ENCODE measurements at places on chromosomes 12 and 14.

DNA sequence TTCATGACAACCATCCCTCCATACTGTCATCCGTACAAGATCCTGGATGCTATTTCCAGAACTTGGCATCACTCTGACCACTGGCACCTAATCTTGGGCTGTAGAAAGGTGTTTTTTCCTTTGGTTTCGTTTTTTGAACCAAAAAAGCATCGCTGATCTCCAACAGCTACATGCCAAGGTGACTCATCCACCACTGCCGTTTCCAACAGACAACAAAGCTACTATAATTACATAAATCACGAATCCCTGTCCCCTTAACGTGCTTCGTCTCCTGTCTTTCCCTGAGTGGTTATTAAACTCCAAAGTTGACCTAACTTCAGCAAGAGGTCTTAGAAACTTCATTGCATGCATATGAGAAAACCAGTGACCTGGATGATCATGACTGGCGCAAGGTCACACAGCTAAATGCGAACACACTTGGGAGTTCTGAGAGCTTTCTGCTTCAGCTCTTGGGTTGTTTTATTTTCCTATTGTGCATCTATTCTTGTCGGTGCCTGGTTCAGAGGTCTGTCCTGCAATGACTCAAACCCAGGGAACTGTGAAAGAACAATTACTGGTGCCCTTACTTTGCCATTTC, 99.9 kb downstream of the PPM1H start:
- DNase-seq = no peak

DNA sequence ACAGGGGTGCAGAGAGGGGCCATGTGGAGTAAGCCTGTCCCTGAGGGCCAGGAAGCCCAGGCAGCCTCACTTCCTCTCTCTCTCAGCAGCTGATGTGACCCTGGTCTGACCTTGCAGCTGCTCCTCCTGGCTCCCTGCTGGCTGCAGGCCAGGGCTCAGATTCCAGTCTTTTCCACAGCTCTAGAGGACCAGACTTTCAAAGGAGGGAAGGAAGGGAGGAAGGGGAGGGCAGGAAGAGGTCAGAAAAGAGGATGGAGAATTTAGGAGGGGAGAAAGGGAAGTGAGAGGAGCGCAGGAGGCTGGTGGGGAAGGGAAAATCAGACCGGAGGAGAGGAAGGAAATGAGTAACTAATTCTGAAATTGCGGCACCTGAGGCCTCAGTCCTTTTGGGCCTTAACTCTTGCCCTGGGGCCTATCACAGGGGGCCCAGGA, 40.9 kb upstream of the VASH1 start:
- DNase-seq = no peak

- DNase-seq = no peak
These were observed 8.9 kb downstream of the GPR132 start for GRCh38 chr14:105056303-105056831.

- no peak for DNase-seq
These were observed 61.7 kb downstream of the RFX4 start for GRCh38 chr12:106644335-106645073.

GRCh38 chr14:26121181-26121580, 476.7 kb downstream of the NOVA1 start:
- DNase-seq = no peak

DNA sequence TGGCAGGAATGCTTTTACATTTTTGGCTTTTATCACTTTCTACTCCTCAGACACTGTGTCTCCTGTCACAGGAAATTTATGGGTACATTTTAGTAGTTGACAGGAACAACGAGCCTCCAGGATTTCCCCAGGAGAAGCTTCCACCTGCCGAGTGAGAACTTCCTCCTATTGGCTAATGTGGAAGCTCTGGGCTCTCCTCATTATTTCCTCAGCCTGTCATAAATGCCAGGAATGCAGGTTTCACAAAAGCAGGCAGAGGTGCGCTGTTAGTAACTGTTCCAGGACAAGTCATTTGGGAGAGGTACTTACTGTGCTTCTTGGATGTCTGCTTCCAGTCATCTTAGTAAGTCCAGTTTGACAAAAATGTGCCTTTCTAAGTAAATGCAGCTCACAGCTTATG, 19.1 kb upstream of the DCP1B start:
- DNase-seq = no peak

GRCh38 chr12:92324849-92325500, 179.3 kb upstream of the BTG1 start:
- DNase-seq = no peak

- no peak for DNase-seq
These were observed 178.6 kb upstream of the EEA1 start for GRCh38 chr12:93107514-93108312.

DNA sequence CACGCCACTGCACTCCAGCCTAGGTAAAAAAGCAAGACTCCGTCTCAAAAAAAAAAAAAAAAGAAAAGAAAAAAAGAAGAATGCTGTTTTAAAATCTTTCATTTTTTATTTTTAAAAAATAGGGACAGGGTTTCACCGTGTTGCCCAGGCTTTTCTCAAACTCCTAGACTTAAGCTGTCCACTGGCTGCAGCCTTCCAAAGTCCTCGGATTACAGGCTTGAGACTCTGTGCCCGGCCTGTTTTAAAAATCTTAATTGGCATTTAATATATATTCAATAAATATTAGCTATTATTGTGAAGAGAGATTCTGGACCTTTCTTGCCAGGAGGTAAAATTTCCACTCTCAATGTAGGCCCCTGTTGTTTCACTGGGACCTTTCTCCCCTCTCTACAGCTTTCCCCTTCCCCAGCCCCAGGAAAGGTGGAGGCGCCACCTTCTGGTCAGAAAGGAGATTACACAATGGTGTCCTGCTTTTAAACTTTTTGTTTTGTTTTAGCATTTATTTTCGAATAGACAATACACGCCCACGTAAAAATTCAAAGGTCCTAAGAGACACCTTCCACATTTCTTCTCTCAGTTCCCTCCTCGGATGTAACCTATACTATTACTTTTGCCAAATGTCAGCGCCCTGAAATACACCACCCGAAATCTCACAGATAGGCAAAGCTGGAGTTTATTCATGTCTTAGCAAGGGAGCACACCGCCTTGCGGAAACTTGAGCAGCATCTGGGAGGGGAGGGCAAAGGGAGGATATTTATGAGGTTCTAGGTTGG, 23.8 kb upstream of the PHC1 start:
- DNase-seq = peak; percentile 43

- DNase-seq = no peak
These were observed 13.7 kb upstream of the OR5AU1 start for GRCh38 chr14:21169573-21169972.

GRCh38 chr12:127035011-127035879, 1231.7 kb upstream of the TMEM132C start:
- no peak for DNase-seq

GRCh38 chr14:95328729-95329503, 9.2 kb upstream of the CLMN start:
- DNase-seq = no peak

Measured in NCI-H345 (cell line).